HT1080 (cell line): ENCODE measurements at places on chromosomes 3 and 15. TPM values are rescaled to one million over a fixed set of nuclear protein-coding genes. Genes with fewer than 3 reads are reported as not detected.

The PRSS50 gene
- not detected in 2 replicates for total RNA-seq

The GALNT15 gene
- 0.13 and 0.26 TPM in 2 replicates for total RNA-seq

The GPR62 gene
- total RNA-seq: 0.08 and 0.23 TPM in 2 replicates

- DNase-seq: no peak
Observed at GRCh38 chr15:98596885-98597392, 51.4 kb upstream of the IGF1R start.

- DNase-seq: no peak
Observed at GRCh38 chr3:38001456-38002081, 11.0 kb downstream of the VILL start.
